ENCODE measurements at places on chromosomes 3 and 15. TPM values are rescaled to one million over a fixed set of nuclear protein-coding genes. Genes with fewer than 3 reads are reported as not detected.

The BOC gene
- total RNA-seq: 88.6 TPM

The ROPN1 gene
- not detected for total RNA-seq

GRCh38 chr3:159664653-159665052 lies 324.0 kb upstream of the IL12A start:
- DNase-seq: no peak

GRCh38 chr3:53153980-53154379 lies 7.0 kb upstream of the PRKCD start:
- DNase-seq: no peak

- DNase-seq: peak; percentile 47
Observed at GRCh38 chr3:85576091-85576690, 617.4 kb downstream of the CADM2 start.
